ENCODE measurements at places on chromosomes 12 and 14.

DNA sequence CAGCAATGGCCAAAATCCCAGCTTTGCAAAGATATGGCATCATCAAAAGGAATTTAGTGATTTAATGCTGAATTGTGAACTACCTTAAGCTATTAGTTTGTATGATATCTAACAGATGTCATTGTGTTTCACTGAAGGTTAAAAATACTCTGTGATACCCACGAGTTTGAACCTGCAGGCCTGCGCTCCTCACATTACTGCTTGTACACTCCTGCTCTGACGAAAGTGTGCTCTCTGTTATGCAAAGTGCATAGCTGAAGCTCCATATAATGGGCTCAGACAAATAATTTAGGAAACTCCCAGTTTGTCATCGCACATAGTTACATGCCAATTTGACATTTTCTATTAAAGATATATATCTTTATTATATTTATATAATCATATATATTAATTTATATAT is 52.2 kb downstream of the SPPL3 start:
- no peak for DNase-seq

- DNase-seq = peak; percentile 18
Measured at GRCh38 chr12:131882804-131883520, 11.5 kb upstream of the ULK1 start.

- DNase-seq = no peak
Measured at GRCh38 chr14:75418850-75419768, 8.7 kb upstream of the JDP2 start.

GRCh38 chr14:36791402-36791801 is 129.7 kb downstream of the PAX9 start:
- no peak for DNase-seq

- DNase-seq = no peak
Measured at GRCh38 chr12:52053536-52054209, 2.4 kb downstream of the NR4A1 start.

DNA sequence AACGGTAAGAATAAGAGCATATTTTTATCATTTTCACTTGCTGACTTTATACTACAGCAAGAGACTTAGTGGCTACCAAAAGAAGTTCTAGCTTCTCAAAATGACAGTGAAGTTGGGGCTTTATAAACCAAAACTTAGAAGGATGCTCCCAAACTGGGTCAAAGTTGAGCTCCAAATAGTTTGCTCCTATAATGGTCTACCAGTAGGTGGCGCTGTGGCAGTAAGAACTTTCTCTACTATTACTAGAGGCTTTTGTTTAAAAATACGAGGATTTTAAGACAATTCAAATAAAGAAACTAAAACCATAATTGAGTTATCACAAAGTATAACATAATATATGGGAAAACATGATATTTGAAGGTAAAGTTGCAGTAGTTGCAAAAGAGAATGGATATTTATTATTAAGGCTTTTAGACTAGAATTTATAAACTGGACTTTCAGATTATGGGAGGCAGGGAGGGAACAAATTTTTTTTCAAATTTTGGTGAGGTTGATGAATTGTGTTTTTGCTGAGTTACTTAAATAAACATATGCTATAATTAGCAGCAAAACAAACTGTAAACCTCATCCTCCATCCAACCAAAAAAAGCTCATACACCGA is 75.0 kb downstream of the TGFB3 start:
- peak; percentile 36 for DNase-seq

DNA sequence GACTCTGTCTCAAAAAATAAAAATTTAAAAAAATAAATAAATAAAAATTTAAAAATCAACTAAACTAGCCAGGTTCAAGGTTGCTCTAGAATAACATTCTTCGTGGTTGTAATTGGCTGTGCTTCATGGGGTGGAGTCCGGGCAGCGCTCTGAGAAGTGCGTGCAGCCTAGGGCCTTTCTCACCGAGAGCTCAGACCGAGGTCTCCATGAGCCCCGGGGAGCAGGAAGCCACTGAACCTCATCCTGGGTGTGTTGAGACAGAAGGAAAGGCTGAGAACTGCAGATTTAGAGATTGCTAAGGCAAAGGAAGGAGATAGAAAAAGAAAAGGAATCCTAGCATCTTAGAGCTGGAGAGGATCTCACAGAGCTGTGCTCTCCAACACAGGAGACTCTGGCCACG is 14.7 kb downstream of the P2RX4 start:
- no peak for DNase-seq

DNA sequence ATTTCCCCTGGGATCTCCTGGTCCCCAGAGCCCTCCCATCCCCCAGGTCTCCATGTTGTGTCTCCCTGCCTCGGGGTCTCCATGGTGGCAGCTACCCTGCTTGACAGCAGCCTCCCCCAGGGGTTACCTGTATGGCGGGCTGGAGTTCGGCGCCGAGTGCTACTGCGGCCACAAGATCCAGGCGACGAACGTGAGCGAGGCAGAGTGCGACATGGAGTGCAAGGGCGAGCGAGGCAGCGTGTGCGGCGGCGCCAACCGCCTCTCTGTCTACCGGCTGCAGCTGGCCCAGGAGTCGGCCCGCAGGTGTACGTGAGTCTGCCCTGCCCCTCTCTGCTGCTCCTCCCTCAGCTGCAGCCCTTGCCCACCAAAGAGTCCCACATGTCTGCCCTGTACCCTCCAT is 80.9 kb downstream of the WSCD2 start:
- no peak for DNase-seq

GRCh38 chr12:71686658-71687025 is 760 bp downstream of the TMEM19 start:
- DNase-seq = no peak

DNA sequence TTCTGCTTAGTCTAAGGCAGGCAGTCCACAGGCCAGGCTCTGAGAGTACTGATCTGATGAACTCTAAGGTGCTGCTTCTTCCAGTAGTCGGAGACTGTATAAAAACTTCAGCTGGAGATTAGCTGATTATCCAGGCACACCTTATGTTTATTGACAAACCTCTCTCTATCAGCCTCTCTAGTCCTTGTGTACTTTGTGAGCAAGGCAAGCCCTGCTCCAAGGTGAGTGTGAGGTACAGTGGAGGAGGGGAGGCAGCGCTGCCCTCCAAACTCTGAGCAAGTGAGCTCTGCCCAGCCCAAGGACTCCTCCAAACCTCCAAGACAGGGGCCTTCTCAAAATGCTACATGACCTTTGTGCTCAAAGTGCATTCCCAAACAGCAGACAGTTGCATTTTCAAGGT is 95.9 kb upstream of the CDKN3 start:
- no peak for DNase-seq

DNA sequence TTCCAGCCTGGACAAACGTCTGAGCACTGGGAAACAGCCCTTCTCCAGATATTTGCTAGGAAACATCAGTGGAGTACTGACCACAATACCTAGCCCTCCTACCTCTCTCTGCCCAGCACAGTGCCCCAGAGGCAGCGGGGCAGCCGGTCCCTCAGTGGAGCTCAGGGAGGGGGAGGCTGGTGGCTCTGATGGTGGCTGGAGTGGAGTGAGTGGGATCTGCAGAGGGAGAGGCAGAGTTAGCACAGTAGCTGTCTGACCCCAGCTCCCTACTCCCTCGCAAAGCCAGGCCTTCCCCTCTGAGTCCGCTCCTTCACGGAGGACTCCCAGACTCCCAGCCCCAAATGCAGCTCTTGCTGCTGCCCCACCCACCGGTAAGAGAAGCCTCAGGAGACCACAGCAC is 30.0 kb downstream of the NCKAP5L start:
- no peak for DNase-seq

DNA sequence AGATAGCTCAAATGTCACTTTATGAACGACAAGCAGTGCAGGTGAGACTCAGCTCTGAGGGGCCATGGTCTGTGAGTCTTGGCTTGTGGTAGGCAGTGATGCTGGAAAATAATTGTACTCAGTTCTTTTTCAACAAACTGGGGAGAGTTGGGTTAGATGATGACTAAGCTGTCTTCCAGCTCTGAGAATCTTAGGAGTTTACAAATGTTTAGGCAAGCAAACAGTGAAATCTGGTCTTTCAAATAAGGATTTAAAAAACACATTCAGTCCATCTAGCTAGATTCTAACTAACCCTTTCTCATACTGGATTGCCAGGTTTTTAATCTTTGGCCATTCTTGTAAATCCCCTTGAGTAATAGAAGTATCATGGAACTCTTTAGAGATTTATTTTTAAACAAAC is 3.4 kb downstream of the PHC1 start:
- peak; percentile 46 for DNase-seq

DNA sequence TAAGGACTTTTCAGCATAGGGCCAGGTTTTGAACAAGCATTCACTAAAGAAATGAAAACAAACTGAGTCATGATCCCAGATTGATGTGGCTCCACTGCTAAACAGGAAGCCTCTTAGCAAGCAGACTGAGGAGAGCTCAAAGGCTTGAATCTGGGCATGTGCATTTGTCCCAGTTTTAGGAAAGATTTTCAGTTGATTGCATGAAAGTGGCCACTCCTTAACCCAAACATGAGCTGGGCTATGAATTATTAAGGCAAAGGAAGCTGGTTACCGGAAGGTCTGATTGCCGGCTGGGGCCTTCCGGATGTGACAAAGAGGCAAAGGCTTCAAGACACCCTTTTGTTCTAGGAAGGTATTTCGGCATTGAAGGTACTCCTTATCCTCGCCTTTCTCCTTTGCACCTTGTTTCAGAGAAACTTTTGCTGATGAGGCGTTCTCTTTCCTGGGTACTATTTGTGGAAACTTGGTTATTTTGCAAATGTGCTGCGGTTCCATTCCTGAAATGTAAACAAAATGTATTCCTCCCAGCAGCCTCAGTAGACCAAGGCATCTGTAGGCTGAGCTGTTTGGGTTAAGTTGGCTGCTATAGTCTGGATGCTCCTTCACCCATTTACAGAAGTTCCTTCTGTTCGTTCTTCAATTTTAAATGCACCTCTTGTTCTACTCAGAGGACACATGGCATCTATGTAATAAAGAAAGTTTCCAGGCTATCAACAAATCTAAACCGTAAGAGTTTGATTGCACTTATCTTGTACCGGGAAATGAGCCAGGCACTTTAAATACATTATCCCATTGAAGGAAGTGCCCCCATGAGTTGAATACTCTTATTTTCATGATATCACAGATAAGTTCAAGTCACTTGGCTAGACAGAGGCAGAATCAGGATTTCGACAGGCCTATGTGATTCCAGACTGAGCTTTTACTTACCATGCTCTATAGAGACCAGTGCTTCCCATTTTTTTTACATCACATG is 115.6 kb upstream of the METAP2 start:
- DNase-seq = no peak

GRCh38 chr12:10205220-10205807 is 7.4 kb upstream of the GABARAPL1 start:
- DNase-seq = peak; percentile 64

- no peak for DNase-seq
Measured at GRCh38 chr14:67270145-67270753, 29.0 kb downstream of the PALS1 start.

DNA sequence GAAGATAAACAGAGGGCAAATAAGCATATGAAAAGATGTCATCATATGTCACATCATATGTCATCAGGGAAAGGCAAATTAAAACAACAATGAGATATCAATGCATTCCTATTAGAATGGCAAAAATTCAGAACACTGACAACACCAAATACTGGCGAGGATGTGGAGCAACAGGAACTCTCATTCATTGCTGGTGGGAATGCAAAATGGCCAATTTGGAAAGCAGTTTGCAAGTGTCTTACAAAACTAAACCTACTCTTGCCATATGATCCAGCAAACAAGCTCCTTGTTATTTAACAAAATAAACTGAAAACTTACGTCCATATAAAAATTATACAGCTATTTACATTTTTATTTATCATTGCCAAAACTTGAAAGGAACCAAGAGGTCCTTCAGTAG is 32.7 kb downstream of the CPM start:
- no peak for DNase-seq

DNA sequence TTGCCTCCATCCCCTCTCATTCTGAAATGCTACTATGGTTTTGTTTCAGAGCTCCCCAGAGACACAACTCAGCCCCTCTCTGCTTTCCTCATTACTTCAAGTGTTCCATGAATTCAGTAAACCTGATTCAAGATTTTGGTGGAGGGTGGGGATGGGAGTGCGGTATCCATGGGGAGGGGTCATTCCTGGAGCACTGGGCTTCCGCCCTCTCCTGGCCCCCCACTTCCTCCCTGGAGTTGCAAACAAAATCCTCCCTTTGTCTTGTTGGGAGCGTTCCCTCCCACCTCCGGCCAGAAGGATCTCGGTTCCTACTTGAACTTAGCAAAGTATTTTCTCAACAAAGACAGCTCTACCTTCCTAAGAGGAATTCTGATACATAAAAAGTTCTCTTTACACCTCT is 71.8 kb upstream of the LTA4H start:
- no peak for DNase-seq

DNA sequence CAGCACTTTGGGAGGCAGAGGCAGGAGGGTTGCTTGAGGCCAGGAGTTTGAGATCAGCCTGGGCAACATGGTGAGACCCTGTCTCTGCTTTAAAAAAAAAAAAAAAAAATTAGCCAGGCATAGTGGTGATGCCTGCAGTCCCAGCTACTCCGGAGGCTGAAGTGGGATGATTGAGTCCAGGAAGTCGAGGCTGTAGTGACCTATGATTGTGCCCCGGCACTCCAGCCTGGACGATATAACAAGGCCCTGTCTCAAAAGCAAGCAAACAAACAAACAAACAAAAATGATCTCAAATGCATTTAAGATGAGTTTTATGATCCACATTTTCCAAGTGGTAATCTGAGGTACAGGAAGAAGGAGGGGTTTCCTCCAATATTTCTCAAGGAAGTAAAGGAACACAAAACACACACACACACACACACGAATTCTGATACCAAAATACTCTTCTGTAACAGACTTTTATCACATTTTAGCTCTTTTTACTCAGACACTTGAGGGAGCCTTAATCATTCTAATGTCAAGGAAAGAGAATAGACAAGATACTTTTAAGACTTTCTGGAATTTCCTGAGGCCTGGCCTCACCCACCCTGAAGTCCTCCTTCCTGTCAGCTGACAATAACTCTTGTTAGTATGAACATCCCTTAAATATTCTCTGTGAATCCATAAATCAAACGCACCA is 44.4 kb upstream of the CERS5 start:
- no peak for DNase-seq

DNA sequence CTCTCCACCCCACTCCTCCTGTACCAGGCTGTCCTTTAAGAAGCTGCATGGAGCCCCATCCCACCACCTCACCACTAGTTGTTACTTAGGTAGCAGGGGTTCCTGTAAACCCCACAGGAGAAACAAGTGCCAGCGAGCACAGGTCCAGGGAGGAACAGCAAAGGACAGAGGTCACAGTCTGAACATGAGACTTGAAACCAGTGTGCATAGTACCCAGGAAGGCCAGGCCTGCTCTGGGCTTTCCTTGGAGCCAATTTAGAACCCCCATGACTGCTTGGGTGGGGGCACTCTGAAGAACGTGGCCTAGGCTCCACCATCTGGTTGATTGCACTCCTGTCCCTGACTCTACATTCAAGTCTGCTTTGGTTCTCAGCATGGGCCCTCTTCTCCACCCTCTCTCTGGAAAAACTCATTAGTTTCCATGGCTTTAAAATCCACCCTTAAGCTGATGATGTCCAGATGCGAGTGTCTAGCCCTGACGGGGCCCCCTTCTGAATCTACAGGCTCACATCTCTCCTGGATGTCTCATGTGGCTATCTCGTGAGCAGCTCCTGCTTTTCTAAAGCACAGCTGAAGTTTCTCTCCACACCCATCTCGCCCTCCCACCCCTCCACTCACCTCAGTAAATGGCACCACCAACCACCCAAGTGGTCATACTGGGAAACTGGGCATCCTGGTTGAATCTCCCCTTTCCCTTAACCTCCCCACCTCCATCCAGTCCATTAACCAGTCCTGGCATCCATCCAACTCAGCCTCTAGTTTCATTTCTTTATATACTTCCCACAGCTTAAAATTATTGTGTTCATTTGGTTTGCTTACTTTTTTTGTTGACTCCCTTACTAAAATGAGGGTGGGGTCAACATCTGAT is 8.4 kb downstream of the KRT3 start:
- DNase-seq = no peak

- DNase-seq = no peak
Measured at GRCh38 chr14:76986231-76986565, 42.3 kb downstream of the IRF2BPL start.

Data from hepatic stellate cell (primary cell).